ENCODE measurements at places on chromosomes 6 and 20.

DNA sequence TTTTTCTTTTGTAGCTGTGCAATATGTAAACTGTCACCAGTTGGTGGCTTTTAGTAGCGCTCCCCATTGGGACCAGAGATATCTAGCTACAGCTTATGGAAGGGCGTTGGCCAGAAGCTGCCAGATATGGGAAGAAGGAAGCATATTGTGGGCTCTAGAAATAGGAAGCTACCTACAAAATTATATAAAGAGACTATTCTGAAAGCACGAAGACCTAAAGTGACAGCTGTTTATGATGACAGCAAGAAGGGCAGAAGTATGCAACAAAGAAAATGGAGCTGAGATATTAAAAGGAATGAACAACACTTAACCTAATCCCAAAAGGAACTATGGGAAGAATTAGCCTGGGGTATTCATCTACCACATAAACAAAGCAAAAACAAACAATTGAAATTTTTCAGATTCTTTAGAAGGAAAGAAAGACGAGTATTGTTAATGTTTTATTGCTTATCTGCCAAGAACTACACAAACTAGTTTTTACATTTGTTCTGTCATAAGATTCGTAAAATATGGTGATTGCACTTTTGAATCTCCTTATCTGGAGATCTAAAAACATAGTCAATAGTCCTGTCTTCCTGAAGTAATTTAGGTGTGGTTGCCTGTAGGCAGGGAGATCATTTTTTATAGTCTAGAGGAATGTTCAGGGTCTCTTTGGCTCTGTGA is 81.6 kb downstream of the NCOA7 start:
- DNase-seq: peak; percentile 38

DNA sequence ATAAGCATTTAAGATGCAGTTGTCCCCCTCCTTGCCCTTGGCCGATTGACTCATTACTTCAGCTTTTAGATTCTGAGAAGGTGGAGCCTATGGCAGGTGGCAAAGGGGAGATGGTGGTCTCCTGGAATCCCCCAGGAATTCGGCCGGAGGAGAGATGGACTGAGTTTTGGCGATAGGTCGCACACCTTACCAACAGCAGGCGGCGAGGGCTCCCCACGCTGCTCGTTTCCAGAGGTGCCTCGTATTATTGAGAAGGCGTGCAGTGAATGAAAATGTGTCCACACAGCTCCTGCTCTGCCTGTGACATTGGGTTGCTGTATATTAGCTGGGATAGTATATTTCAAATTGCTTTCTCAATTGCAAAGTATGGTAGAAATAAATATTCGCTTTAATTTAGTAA is 224.5 kb downstream of the ARID1B start:
- DNase-seq: no peak

- no peak for DNase-seq
Observed at GRCh38 chr6:14123386-14124111, 6.0 kb downstream of the CD83 start.

GRCh38 chr6:119066517-119066916 is 11.9 kb downstream of the FAM184A start:
- no peak for DNase-seq

GRCh38 chr20:57179265-57179664 is 87.2 kb downstream of the BMP7 start:
- no peak for DNase-seq

GRCh38 chr6:43454696-43455530 is 435 bp downstream of the DLK2 start:
- DNase-seq: peak; percentile 65

- DNase-seq: no peak
Observed at GRCh38 chr20:31758521-31758920, 19.4 kb downstream of the TPX2 start.

- no peak for DNase-seq
Observed at GRCh38 chr20:34904202-34904621, 27.8 kb downstream of the ACSS2 start.

DNA sequence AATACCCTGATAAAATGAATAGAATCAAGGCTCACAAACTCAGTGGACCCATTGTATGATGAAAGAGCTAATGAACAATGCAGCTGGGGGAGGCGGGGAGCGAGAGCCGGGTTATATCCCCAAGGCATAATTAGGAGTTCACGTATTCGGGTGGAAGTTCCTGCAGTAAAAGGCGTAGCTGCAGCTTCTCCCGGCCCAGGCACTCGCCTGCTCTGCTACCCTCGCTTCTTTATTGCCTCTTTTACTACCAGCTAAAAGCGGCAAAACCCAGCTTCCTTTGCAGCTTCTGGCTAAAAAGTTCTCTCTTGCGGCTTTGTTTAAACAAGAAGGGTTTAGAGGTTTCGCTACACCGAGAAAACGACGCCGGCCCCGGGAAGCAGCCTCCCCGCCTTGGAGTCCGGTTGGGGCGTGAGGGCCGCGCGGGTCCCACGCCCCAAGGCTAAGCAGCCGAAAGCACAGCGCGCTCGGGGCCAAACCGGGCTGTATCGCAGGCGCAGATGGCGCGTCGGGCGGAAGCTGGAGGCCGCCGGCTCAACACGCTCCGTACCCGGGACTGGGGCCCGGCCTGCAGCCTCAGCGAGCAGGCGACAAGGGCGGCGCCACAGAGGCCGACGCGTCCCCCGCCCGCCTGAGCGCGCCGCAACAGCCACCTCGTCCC is 1.6 kb downstream of the ZBTB2 start:
- DNase-seq: no peak

GRCh38 chr20:49699200-49699992 is 14.3 kb downstream of the B4GALT5 start:
- DNase-seq: no peak

- no peak for DNase-seq
Observed at GRCh38 chr6:128630213-128630612, 109.8 kb upstream of the PTPRK start.

DNA sequence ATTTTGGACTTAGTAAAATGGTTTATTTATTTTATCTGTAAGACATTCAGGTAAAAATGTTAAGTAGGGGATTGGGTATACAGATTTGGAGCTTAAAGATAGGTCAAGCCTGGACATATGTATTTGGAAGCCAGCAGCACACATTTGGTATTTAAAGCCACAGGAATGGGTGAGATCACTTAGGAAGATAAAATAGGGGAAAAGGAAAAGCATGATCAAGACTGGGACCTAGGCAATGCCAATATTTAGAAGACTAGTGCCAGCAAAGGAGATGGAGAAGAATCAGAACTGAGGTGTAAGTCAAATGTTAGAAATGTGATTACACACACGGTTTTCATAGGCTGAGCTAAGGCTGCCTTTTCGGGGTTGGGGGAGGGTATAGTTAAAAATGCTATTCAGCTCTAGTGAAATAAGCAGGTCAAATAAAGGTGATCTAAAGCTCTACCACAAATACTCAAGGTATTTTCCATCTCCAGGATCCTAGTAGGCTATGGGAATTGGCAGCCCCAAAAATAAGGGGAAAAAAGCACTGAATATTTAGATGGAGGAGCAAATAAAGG is 20.6 kb downstream of the SLC2A12 start:
- DNase-seq: peak; percentile 44

DNA sequence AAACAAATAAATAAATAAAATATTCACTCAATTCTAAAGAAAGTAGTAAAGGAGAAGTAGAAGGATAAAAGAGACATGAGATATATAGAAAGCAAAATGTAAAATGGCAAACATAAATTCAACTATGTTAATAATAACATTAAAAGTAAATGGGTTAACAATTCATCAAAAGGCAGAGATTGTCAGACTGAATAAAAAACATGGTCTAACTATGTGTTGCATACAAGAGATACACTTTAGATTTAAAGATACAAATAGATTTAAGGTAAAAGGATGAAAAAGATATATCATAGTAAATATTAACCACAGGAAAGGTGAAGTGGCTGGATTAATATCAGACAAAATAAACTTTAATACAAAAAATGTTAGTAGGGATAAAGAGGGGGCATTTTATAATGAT is 35.8 kb upstream of the PDE10A start:
- no peak for DNase-seq

GRCh38 chr6:107731422-107732319 is 92.4 kb downstream of the SCML4 start:
- DNase-seq: no peak

DNA sequence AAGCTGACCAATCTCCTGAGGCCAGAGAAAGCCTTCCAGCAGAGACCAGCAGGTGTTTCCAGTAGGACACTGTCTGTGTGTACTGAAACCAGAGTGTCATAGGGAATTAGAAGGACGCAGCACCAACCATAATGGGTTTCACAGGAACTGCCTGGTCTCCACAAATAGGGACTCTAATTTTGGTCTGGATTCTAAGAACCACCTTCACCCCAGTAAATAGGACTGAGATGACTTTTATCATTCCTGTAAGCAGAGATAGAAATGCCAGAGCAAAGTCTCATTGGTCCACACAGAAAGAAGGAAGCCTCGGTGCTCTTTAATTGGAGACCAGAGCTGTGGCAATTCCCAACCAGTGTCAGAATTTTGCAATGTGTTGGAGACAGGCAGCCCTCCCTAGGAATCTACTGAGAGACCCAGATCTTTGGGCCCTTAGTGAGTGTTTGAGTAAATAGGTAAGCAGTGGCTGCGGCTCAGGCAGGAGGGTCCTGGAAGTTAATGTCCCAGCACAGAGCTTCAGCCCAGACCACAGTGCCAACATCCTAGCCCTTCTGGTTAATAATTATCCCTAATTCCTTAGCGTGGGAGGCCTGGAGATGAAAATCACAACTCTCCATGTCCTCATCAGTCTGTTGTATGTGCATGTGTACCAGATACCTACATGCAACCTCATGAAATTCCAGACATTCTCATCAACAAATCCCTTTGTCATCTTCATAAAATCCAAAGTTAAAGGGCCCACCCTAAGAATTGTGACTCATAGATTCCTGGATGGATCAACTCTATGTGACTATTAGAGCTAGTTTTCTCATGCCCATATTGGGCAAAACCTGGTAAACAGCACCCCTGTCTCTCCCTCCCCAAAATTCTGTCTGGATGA is 81.2 kb downstream of the UNC5CL start:
- peak; percentile 26 for DNase-seq

DNA sequence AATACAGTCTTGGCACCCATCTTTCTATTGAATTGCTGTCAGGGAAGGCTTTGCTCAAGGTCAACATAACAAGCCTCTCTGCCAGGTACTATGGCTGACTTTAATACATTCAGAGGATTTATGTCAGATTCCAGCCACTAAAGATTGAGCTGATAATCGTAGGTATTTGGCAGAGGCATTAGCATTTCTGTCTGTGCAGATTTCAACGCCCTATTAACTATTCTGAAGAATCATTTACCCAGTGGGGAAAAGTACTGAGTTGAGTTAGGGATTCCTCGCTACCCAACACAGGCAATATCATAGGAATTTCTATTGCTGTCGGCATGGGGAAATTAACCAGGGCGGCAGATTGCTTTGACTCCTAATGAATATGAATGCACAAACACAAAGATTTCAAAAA is 233.7 kb upstream of the SPTLC3 start:
- no peak for DNase-seq

DNA sequence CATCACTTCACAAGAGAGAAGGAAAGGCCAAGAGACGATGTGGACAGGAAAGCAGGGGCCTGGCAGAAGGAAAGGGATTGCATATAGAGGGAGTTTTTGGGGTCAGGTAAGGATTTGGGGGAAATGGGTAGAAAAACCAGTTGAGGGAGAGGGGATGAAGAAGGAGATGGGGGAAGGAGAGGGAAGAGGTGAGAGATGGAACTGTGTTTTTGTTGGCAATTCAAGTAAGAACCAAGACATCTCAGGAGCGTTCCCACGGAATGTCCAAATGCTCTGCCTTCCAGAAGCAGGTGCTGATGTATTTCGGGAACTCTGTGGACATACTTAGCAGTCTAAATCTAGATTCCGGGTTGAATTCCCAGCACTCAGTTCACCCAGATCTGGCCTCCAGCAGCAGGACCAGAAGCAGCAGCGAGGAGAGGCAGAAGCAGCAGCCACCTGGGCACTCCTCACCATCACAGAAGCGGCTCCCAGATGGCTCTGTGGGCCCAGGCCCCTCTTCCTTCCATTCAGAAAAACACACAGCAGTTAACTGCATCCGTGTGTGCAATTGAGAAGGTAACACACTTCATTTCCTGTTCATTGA is 88.8 kb downstream of the DZANK1 start:
- DNase-seq: no peak

GRCh38 chr6:19587238-19587942 is 249.8 kb upstream of the ID4 start:
- DNase-seq: no peak

DNA sequence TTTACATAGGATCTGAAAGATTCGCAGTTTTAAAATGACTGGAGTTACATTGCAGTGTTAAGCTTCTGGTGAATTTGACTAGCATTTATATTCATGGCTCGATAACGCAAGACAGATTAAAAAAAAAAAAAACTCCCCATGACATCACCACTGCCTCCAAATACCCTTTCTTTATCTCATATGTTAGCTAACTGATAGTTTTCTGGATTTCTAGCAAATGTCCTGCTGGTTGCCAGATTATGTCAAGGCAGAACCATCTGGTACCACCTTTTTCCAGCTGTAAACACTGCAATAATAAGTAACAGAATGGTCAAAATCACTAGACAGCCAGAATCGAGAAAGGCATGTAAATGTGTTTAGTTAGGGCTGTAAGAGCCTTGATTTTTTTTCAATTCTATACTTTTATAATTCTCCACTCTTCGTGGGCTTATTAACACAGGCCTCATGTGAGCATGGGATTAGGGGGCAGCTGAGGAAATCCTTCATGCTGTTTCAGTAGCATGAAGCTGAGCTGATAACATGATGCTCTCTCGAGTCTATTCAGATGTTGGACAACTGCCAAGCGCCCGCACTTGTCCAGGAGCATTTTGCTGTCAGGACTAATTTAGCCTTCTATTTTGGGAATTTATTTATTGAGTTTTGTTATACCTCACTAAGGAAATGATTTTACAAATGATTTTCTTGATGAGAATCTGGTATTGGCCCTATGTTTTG is 166.0 kb upstream of the SCGN start:
- DNase-seq: no peak

DNA sequence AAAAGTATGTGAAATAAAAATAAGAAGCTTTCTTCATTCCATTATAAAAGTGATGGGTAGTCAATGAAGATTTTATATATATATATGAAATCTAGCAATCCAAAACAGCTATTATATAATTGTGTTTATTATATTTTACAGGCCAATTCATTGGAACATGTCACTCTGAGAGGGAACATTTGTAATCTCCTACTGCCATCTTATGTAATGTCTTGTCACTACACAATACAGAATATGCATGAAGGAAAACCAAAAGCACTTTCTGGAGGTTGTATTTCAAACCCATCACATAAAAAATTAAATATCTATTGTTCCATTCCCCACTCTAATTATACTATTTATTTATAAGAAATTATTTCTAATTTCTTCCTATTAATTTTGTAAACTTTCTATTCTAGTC is 31.5 kb upstream of the IRAK1BP1 start:
- DNase-seq: no peak

DNA sequence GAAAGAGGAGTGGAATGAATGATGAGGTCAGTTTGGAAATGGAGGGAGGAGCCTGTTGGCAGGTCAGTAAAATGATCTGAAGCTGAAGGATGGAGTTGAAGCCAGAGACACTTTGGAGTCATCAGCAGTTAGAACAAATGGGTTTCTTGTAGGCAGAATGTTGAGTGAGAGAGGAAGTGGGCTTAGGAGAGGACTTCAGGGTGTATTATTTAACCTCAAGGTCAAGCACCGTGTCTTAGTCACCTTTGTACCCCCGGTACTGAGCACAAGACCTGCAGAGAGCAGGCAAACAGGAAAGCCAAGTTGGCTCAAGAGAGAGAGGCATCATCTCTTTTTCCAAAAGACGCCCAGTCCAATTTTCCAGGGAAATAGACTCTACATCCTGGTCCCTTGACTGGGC is 23.3 kb downstream of the C20orf173 start:
- DNase-seq: no peak

- DNase-seq: no peak
Observed at GRCh38 chr6:169786349-169786748, 34.9 kb downstream of the ERMARD start.

Data from astrocyte of the cerebellum (primary cell).